ENCODE measurements at places on chromosomes 16 and 17. TPM values are rescaled to one million over a fixed set of nuclear protein-coding genes. Genes with fewer than 3 reads are reported as not detected.

GRCh38 chr17:1797323-1797722 is 32.4 kb downstream of the SMYD4 start:
- H3K27ac ChIP-seq = no peak overlapping the region
- DNase-seq = no peak
- H3K4me1 ChIP-seq = no peaks in the 10 kb centered on the region
- H3K36me3 ChIP-seq = no peaks in the 10 kb centered on the region

- no peak overlapping the region for H3K4me3 ChIP-seq
- no peak overlapping the region for H3K27ac ChIP-seq
- H3K4me1 ChIP-seq = peaks cover 4% of the 10 kb centered on the region
- H3K27me3 ChIP-seq = no peaks in the 10 kb centered on the region
- no peaks in the 10 kb centered on the region for H3K36me3 ChIP-seq
Observed at GRCh38 chr17:4136373-4136772, 6.5 kb downstream of the ZZEF1 start.

The TMEM219 gene
- 54.5 TPM for total RNA-seq

DNA sequence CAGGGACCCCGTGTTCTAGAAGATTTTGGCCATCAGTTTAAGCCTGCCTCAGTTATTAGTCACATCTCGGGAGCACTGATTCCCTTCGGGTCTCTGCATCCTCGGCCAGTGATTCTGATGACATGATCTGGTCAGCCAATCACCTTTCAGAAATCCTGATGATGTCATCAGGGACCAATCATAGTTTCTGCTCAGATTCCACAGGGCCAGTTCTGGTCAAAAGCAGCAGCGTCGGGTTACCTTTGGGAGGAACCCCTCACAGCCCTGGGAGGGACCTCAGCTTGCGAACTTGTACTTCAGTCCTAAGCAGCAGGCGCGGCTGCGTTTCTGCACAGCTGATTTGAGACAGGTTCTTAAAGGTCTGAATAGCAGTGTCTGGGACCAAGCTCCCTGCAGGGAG is 13.9 kb downstream of the KDM8 start:
- no peaks in the 10 kb centered on the region for H3K36me3 ChIP-seq
- H3K27ac ChIP-seq = no peak overlapping the region
- DNase-seq = no peak
- H3K27me3 ChIP-seq = no peaks in the 10 kb centered on the region
- no peak overlapping the region for H3K4me3 ChIP-seq

The MYL11 gene
- total RNA-seq = 2.9 TPM

The TEKT1 gene
- total RNA-seq = not detected

The KCNH6 gene
- total RNA-seq = not detected

The PLD6 gene
- total RNA-seq = 8.0 TPM

The CNGB1 gene
- not detected for total RNA-seq

- DNase-seq = no peak
- no peaks in the 10 kb centered on the region for H3K27me3 ChIP-seq
- peak overlapping the region; percentile 99 for H3K4me3 ChIP-seq
- peak overlapping the region; percentile 23 for H3K27ac ChIP-seq
- no peaks in the 10 kb centered on the region for H3K36me3 ChIP-seq
Observed at GRCh38 chr17:40063187-40063771, 514 bp downstream of the THRA start.

DNA sequence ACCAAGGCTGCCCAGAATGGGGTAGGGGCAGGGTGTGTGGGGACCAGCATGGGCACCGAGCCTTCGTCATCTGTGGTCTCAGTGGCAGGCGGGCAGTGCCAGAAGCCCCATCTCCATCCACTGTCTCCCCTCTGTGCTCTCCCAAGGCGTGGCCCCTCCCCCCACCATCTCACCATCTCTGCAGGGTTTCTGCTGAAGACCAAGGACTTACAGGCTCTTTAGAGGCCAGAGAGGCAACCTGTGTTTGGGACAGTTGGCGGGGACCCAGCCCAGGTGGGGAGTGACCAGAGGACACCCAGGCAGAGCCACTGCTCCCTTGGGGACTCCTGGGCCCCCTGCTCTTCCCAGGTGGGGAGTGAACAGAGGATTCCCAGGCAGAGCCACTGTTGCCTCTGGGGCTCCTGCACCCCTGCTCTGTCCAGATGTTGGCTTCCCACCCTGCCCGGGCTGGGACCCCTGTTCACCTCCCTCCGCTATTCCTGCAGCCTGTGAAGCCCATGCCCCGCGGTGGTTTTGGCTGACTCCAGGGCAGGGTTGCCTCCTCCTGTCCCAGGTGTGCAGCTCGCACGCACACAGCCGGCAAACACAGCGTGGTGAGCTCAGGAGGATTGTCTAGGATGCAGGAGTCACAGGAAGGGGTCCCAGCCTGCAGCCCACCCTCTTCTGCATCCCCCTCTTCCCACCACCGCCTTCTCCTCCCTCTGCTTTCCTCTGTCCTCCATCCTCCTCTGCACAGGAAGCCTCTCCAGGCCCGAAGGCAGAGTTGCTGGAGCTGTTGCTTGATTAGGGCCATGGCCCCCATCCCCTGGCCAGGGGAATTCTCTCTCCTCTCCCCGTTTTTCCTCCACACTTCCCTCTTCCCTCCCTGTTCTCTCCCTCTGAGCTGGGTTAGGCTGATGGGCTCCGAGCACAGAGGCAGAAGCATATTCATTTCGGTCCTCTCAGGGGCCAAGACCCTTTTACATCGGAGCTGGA is 45.0 kb downstream of the SLC7A5 start:
- H3K27ac ChIP-seq = peak overlapping the region; percentile 47
- H3K27me3 ChIP-seq = no peaks in the 10 kb centered on the region
- no peak overlapping the region for H3K4me3 ChIP-seq
- peak; percentile 18 for DNase-seq

DNA sequence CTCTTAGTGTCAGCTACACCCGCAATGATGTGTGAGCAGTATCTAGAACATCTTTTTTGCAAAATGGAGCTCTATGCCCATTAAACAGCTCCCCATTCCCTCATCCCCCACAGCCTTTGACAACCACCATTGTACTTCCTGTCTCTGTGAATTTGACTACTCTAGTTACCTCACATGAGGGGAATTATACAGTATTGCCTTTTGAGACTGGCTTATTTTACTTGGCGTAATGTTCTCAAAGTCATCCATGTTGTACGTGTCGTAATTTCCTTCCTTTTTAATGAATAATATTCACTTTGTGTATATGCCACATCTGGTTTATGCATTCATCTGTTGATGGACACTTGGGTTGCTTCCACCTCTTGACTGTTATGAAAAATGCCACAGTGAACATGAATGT is 23.2 kb upstream of the CCL22 start:
- no peak overlapping the region for H3K27ac ChIP-seq
- no peaks in the 10 kb centered on the region for H3K36me3 ChIP-seq
- H3K4me1 ChIP-seq = no peaks in the 10 kb centered on the region
- H3K27me3 ChIP-seq = no peaks in the 10 kb centered on the region
- no peak for DNase-seq
- H3K4me3 ChIP-seq = no peak overlapping the region

GRCh38 chr17:57975044-57975443 is 13.0 kb downstream of the VEZF1 start:
- H3K36me3 ChIP-seq = peaks cover 3% of the 10 kb centered on the region
- no peaks in the 10 kb centered on the region for H3K27me3 ChIP-seq
- H3K27ac ChIP-seq = no peak overlapping the region
- no peak overlapping the region for H3K4me3 ChIP-seq
- peaks cover 17% of the 10 kb centered on the region for H3K4me1 ChIP-seq

GRCh38 chr16:89584768-89585549 is 9.4 kb downstream of the CPNE7 start:
- H3K4me3 ChIP-seq = no peak overlapping the region
- DNase-seq = no peak
- H3K27ac ChIP-seq = peak overlapping the region; percentile 71
- H3K27me3 ChIP-seq = no peaks in the 10 kb centered on the region
- peaks cover 3% of the 10 kb centered on the region for H3K36me3 ChIP-seq

DNA sequence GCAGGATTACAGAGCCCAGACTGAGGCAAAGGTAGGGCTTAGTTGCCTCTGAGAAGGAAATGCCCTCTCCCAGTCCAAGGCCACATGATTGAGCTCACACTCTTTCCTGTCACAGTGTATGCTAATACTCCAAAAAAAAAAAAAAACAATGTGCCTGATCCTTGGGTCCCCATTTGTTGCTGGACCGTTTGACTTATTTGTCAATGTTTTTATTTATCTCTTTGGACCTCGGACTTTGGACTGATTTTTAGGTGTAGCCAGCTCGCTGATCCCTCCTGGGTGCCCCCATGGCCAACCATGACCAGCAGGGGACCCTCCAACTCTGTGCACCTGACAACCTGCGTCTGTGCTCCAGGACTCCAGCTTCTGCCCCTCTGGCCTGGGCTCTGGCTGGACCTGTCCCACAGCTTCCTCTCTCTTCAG is 622 bp upstream of the CCL16 start:
- H3K27ac ChIP-seq = no peak overlapping the region
- no peaks in the 10 kb centered on the region for H3K27me3 ChIP-seq
- H3K4me1 ChIP-seq = peaks cover 24% of the 10 kb centered on the region
- peak; percentile 58 for DNase-seq
- no peaks in the 10 kb centered on the region for H3K36me3 ChIP-seq
- no peak overlapping the region for H3K4me3 ChIP-seq

- no peaks in the 10 kb centered on the region for H3K27me3 ChIP-seq
- H3K4me3 ChIP-seq = no peak overlapping the region
- H3K36me3 ChIP-seq = no peaks in the 10 kb centered on the region
- H3K4me1 ChIP-seq = peaks cover 27% of the 10 kb centered on the region
Observed at GRCh38 chr17:19345486-19346350, 16.8 kb downstream of the B9D1 start.

- H3K4me3 ChIP-seq = no peak overlapping the region
- DNase-seq = no peak
- H3K27me3 ChIP-seq = no peaks in the 10 kb centered on the region
- H3K36me3 ChIP-seq = no peaks in the 10 kb centered on the region
Observed at GRCh38 chr16:69270395-69270794, 40.8 kb upstream of the VPS4A start.

The C16orf96 gene
- total RNA-seq = 0.19 TPM

DNA sequence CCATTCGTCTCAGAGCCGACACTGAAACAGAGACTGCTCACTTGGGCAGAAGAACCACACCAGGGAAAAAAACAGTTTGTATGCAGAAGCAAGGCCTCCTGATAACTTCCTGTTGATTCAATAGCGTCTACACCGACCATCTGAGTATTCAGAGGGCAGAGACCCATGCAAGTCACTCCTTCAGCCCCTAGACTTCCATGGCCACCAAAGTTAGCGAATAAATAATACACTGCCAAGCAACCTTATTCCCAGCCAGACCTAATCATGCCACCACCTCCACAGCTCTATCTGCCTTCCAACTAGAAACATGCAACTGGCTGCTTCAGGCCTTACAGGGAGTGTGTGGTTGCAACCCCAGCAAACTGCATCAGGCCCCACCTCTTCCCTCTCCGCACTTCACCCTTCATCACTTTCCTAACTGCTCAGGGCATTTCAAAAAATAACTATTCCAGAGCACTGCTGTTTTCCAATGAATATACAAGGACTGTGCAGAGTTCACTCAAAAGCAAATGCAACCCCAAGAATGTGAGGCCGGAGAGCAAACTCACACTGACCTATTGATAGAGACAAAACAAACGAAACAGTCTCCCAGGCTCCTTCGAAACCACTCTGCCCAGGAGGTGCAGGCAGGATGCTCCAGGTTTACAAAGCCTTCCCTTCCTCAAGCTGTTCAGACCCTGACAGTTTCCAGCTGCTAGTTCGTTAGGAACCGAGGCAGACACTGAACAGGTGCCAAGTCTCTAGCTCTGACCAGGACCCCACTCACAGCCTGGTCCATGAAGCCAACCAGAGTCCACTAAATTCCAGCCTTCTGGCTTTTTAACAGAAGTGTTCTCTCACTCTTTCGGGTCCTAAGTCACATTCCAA is 3.6 kb downstream of the USP7 start:
- no peaks in the 10 kb centered on the region for H3K27me3 ChIP-seq
- peak overlapping the region; percentile 10 for H3K27ac ChIP-seq
- H3K36me3 ChIP-seq = no peaks in the 10 kb centered on the region

DNA sequence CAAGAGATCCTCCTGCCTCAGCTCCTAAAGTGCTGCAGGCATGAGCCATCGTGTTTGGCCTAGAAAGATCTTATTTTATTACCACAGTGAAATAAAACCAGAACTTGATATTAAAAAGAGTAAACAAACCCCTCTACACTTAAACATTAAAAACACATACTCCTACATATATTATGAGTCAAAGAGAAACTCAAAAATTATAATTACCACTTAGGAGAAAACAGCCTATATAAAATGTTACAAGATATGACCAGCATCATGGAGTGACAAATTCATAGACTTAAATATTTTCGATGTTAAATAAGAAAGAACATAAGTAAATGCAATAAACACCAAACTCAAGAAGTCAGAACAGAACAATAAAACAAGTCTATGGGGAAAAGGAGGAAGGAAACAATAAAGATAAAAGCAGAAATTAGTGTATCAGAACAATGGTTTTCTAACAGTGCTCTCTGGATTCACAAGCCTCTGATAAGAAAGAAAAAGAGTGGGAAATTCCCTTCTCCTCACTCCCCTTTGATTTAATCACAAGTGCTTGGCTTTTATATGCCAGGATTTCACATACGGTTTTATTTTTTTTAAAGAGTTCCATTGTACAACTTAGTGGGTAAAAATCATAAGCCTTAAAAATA is 23.0 kb downstream of the SKAP1 start:
- H3K36me3 ChIP-seq = no peaks in the 10 kb centered on the region
- H3K27me3 ChIP-seq = no peaks in the 10 kb centered on the region
- H3K4me1 ChIP-seq = no peaks in the 10 kb centered on the region
- no peak for DNase-seq
- H3K27ac ChIP-seq = no peak overlapping the region
- H3K4me3 ChIP-seq = no peak overlapping the region

DNA sequence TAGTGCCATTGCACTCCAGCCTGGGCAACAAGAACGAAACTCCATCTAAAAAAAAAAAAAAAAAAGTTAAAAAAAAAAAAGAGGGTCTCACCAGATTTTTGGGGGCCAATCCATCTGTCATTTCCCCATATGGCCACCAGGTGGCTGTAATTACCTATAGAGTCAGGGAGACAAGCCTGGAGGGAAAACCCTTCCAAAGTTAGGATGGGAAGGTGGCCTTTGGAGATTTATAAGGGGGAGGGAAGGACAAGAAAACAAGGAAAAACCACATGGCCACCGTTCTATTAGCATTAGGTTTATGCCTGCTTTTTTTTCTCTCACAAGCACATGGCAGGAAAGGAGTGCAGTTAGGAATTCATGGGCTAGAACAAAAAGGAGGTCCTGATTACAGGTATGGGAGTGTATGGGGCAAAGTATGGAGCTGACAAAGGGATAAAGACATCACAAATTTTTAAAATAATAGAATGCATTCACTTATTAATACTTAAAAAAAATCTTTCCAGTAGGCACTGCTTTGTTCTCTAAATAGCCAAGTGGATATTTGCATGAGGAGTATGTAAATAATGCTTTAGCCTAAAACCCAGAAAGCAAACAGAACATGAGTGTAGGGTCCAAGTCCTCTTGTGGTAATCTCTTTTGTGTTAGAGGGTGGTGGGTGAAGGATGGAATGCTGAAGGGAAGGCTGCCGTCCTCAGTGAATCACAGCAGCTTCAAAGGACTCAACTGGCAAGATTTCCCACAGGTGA is 5.1 kb downstream of the CYB5D1 start:
- H3K36me3 ChIP-seq = no peaks in the 10 kb centered on the region
- DNase-seq = peak; percentile 57
- peak overlapping the region; percentile 10 for H3K27ac ChIP-seq
- no peaks in the 10 kb centered on the region for H3K27me3 ChIP-seq

- H3K36me3 ChIP-seq = no peaks in the 10 kb centered on the region
- H3K4me3 ChIP-seq = no peak overlapping the region
- no peak overlapping the region for H3K27ac ChIP-seq
- H3K27me3 ChIP-seq = no peaks in the 10 kb centered on the region
- DNase-seq = no peak
Observed at GRCh38 chr16:78570399-78571141, 471.1 kb downstream of the WWOX start.

The CTCF gene
- total RNA-seq = 67.8 TPM

The PNMT gene
- total RNA-seq = not detected

GRCh38 chr17:68981288-68981687 is 26.1 kb upstream of the ABCA8 start:
- H3K36me3 ChIP-seq = no peaks in the 10 kb centered on the region
- DNase-seq = no peak
- H3K27me3 ChIP-seq = no peaks in the 10 kb centered on the region
- no peaks in the 10 kb centered on the region for H3K4me1 ChIP-seq
- H3K27ac ChIP-seq = no peak overlapping the region

Measured in Caco-2 (cell line).